Activated naive CD8-positive, alpha-beta T cell treated with anti-CD3 and anti-CD28 coated beads, Interleukin-2, amount 10 ng/mL, durations not matched to agents 7 days and 5 days (primary cell): ENCODE measurements at places on chromosomes 1 and 21. TPM values are rescaled to one million over a fixed set of nuclear protein-coding genes. Genes with fewer than 3 reads are reported as not detected.

DNA sequence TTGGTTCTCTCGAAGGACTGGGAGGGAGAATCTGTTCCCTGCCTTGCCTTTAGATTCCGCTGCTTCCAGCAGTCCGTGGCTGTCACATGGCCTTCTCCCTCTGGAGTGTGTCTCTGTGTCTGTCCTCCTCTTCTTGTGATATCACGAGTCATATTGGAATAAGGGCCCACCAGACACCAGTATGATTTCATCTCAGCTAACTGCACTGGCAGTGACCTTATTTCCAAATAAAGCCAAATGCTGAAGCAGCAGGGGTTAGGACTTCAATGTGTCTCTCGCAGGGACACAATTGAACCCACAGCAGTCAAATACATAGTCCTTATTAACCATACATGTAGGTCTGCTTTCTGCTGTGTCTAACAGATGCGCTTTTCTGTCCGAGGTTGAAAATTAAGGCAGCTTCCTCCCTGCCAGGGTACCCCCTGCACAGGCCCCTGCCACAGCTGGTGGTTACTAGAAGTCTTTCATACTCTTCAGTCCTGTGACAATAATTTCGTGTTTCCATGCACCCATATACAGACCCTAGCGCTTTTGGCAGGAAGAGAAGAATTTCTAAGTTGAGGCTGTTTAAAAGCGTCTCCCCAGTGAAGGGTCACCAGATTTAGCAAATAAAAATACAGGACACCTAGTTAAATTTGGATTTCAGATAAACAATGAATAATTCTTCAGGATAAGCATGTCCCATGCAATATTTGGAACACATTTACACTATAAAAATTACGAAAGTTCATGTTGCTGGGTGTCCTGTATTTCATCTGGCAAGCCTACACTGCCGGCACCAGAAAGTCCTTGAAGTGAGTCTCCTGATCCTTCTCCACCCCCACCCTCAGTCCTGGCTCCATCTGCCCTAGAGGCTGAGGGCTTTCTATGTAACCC lies 182.1 kb downstream of the ETS2 start:
- peaks cover 33% of the 10 kb centered on the region for H3K4me1 ChIP-seq
- no peak for DNase-seq
- H3K27me3 ChIP-seq: peaks cover 28% of the 10 kb centered on the region
- H3K4me3 ChIP-seq: no peak overlapping the region
- H3K27ac ChIP-seq: no peak overlapping the region
- peaks cover 5% of the 10 kb centered on the region for H3K36me3 ChIP-seq

DNA sequence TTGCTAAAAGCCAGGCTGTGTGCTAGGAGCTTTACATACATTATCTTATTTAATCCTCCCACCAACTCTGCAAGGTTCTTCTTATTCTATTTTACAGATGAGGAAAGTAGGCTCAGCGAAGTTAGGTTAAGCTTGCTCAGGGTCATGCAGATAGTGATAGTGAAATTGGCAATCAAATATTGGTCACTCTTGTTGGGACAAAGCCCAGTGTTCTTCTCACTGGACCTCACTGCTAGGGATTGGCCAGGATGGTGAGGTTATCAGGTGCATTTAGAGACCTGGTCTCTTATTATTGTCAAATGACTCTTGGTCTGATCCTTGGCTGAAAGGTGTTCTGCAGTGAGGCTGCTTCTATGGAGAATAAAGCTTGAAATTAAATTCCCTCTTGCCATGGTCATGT lies 145.1 kb downstream of the CNIH3 start:
- no peak for DNase-seq
- H3K4me3 ChIP-seq: no peak overlapping the region
- H3K27ac ChIP-seq: no peak overlapping the region
- peaks cover 4% of the 10 kb centered on the region for H3K36me3 ChIP-seq
- no peaks in the 10 kb centered on the region for H3K4me1 ChIP-seq
- H3K27me3 ChIP-seq: no peaks in the 10 kb centered on the region

DNA sequence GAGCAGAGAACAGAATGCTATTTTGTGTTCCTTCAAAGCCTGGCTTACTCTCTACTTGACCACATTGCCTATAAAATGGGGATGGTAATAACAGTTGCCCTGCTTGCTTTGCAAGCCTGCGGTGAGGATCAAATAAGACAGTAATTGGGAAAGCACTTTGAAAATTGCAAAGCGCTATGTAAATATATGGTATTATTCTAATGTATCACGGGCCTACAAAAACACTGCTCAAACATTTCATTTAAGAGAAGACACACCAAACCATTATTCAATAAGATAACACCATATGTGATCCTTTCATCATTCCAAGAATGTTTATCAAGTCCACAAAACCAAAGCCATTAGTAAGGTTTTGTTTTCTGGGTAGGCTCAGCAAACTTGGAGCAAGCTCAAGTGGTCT lies 208.4 kb downstream of the ROR1 start:
- no peak overlapping the region for H3K4me3 ChIP-seq
- no peak overlapping the region for H3K27ac ChIP-seq
- no peaks in the 10 kb centered on the region for H3K36me3 ChIP-seq
- H3K4me1 ChIP-seq: no peaks in the 10 kb centered on the region
- peaks cover 4% of the 10 kb centered on the region for H3K27me3 ChIP-seq

GRCh38 chr1:233333086-233333485 lies 5.6 kb downstream of the MAP3K21 start:
- H3K36me3 ChIP-seq: no peaks in the 10 kb centered on the region
- H3K4me1 ChIP-seq: no peaks in the 10 kb centered on the region
- DNase-seq: no peak
- H3K27me3 ChIP-seq: peaks cover 38% of the 10 kb centered on the region
- no peak overlapping the region for H3K27ac ChIP-seq

- H3K27ac ChIP-seq: no peak overlapping the region
- no peaks in the 10 kb centered on the region for H3K27me3 ChIP-seq
- peaks cover 1% of the 10 kb centered on the region for H3K36me3 ChIP-seq
- H3K4me1 ChIP-seq: peaks cover 31% of the 10 kb centered on the region
- DNase-seq: no peak
- peak overlapping the region; percentile 39 for H3K4me3 ChIP-seq
Measured at GRCh38 chr1:51297401-51298321, 32.7 kb downstream of the TTC39A start.

DNA sequence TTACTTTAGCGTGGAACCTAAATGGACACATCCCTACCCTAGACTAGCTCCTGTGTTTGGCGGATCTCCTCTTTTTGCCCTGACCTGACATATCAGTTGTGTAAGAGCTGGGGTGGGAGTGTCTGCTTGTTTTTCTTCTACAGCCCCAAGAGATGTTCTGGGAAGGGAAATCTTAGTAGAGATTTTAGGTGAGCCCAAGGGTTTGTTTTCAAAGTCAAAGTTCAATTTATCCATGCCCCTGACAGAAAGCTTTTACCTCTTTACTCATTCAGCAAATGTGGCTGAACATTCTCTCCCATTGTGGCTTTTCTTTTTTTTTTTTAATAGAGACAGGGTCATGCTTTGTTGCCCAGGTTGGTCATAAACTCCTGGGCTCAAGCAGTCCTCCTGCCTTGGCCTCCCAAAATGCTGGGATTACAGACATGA lies 7.3 kb upstream of the TARS2 start:
- no peak overlapping the region for H3K27ac ChIP-seq
- no peak for DNase-seq
- H3K36me3 ChIP-seq: no peaks in the 10 kb centered on the region
- peaks cover 2% of the 10 kb centered on the region for H3K4me1 ChIP-seq
- H3K27me3 ChIP-seq: peaks cover 5% of the 10 kb centered on the region

- peak overlapping the region; percentile 74 for H3K4me3 ChIP-seq
- no peak for DNase-seq
- H3K27ac ChIP-seq: peak overlapping the region; percentile 86
- no peaks in the 10 kb centered on the region for H3K27me3 ChIP-seq
Measured at GRCh38 chr1:155010211-155010918, 7.8 kb downstream of the ZBTB7B start.

DNA sequence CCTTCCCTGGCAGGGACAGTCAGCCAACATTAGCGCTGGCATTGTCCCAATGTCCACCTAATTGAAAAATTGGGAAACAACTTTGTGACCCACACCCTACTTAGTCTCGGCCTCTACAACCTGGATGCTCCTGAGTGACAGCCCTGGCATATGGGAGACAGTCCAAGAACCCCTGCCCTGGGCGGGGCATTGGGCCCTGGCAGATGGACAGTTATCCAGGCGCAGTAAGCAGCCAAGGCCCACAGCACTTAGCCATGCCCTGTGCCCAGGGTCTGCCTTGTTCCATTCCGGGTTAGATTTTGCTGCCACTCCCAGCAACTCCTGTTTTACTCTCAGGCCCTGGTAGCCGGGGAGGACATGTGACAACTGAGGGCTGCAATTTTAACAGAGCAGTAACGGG lies 50.3 kb downstream of the NFASC start:
- no peak for DNase-seq
- H3K27me3 ChIP-seq: peaks cover 15% of the 10 kb centered on the region
- no peaks in the 10 kb centered on the region for H3K36me3 ChIP-seq
- no peaks in the 10 kb centered on the region for H3K4me1 ChIP-seq
- H3K4me3 ChIP-seq: no peak overlapping the region

GRCh38 chr1:102181341-102181740 lies 184.6 kb upstream of the OLFM3 start:
- H3K27me3 ChIP-seq: no peaks in the 10 kb centered on the region
- no peaks in the 10 kb centered on the region for H3K36me3 ChIP-seq
- H3K4me3 ChIP-seq: no peak overlapping the region
- no peak overlapping the region for H3K27ac ChIP-seq
- no peak for DNase-seq

DNA sequence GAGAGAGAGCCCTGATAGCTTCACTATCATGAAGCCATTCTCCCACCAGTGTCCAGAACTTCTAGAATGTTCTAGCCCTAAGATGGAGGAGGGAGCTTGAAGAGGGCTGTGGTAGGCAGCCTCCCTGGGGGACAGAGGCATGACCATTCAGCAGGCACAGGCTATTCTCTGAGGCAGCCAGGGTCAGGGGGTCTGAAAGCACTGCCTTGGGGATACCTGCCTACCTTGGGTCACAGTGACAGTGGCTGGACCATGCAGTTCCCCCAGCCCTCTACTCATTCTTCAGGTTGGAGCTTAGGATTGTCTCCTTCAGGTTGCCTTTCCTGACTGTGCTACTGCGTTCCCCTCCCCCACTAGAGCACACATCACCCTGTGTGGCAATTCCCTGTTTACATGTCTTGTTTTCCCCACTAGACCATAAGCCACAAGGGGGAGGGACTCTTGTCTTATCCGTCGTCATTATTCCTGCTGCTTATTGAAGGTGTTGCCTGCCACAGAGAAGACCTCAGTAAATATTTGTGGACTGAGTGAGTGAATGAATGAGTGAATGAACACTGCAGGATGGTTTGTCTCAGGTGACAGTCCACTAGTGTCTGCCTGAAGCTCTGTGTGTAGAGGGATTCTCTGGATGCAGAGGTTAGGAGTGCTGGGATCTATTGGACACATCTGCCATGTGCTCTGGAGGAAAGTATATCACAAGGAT lies 5.2 kb downstream of the ZDHHC18 start:
- peaks cover 64% of the 10 kb centered on the region for H3K4me1 ChIP-seq
- no peak for DNase-seq
- H3K27ac ChIP-seq: peak overlapping the region; percentile 98
- H3K4me3 ChIP-seq: no peak overlapping the region
- no peaks in the 10 kb centered on the region for H3K27me3 ChIP-seq
- H3K36me3 ChIP-seq: peaks cover 40% of the 10 kb centered on the region

DNA sequence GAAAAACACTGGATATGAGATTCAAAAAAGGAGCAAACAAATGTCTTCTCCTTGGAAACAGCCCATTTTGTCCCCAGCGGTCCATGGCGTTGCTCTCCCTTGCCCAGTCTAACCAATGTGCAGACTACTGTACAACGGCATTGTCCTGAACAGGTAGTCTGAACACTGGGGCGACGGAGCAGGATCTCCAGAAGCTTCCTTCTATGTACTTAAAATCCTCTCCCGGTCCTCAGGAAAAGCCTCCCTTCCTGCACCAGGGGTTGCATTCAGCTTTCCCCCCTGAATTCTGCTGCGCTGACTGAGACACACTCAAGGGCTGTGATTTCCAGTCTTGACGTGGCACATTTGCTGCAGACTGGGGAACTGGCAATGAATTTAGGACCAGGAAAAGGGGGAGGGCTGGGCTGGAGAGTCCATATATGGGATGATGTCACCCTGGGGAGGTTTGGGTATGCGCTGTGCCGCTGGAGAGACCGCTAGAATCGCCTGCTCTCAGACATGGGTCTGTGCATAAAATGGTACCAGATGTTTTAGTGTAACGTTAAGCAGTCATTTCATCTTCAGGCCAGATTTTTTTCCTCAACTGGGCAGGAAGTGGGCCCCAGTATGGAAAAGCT lies 275.9 kb upstream of the C1orf105 start:
- H3K4me1 ChIP-seq: peaks cover 16% of the 10 kb centered on the region
- DNase-seq: no peak
- no peaks in the 10 kb centered on the region for H3K27me3 ChIP-seq
- H3K27ac ChIP-seq: no peak overlapping the region
- H3K4me3 ChIP-seq: no peak overlapping the region

GRCh38 chr1:181398544-181398943 lies 84.8 kb upstream of the CACNA1E start:
- peaks cover 43% of the 10 kb centered on the region for H3K4me1 ChIP-seq
- H3K27ac ChIP-seq: no peak overlapping the region
- peak overlapping the region; percentile 74 for H3K4me3 ChIP-seq
- no peaks in the 10 kb centered on the region for H3K27me3 ChIP-seq
- H3K36me3 ChIP-seq: peaks cover 8% of the 10 kb centered on the region

The FOXO6 gene
- total RNA-seq: not detected

The IVL gene
- not detected for total RNA-seq

The PCAT6 gene
- total RNA-seq: 0.61 TPM

The SUSD4 gene
- not detected for total RNA-seq

The NUP210L gene
- 0.17 TPM for total RNA-seq

The MYOG gene
- not detected for total RNA-seq

The SPATA46 gene
- total RNA-seq: not detected
